ENCODE measurements at places on chromosomes 3 and 15. TPM values are rescaled to one million over a fixed set of nuclear protein-coding genes. Genes with fewer than 3 reads are reported as not detected.

DNA sequence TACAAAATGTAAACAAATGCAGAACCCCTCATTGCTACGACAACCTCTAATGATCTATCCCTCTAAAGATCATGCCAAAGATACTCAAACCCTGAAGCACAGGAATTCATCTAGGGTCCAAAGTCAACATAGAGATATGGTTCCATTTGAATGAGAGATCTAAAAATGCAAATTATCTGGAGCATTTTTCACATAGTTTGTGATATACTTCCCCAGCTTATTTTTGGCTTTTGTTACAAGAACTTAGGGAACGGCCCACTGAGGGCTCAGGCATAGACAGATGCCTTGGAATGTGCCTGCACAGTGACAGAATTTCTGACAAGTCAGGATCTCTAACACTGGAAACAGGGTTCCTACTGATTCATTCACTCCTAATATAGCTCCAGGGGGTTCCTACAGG, 258.9 kb upstream of the THBS1 start:
- DNase-seq: no peak

GRCh38 chr3:53835257-53835656, 11.0 kb downstream of the CHDH start:
- DNase-seq: no peak

TMEM212 gene
- polyA plus RNA-seq: 0.80 TPM

- DNase-seq: no peak
Measured at GRCh38 chr3:2838546-2839157, 271.5 kb downstream of the IL5RA start.

ISY1 gene
- polyA plus RNA-seq: 48.5 TPM
